ENCODE measurements at places on chromosomes 13 and 19.

DNA sequence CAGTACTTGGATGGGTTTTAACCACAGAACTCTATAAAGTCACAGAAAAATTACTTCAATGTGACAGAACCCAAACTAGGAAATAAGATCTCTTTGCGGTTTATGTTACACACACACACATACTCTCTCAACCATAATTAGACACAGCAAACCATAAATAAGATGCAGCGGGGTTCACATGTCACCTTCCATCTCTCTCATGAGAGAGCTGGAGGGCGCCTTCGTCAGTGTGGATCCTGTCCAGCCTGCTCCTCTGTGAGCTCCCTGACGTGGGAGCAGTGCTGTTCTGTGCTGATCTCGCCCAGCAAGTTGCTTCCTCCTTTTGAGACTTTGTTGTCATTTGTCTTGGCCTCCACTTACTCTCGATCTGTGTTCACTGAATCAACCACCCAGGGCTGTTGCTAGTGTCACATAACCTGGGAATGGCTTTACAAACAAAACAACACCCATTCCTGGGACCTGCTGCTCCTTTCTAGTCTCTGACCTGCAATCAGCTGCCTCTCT, 204.9 kb upstream of the KL start:
- no peak for DNase-seq

- no peak for DNase-seq
These were observed 17.0 kb downstream of the SBNO2 start for GRCh38 chr19:1156830-1157615.

DNA sequence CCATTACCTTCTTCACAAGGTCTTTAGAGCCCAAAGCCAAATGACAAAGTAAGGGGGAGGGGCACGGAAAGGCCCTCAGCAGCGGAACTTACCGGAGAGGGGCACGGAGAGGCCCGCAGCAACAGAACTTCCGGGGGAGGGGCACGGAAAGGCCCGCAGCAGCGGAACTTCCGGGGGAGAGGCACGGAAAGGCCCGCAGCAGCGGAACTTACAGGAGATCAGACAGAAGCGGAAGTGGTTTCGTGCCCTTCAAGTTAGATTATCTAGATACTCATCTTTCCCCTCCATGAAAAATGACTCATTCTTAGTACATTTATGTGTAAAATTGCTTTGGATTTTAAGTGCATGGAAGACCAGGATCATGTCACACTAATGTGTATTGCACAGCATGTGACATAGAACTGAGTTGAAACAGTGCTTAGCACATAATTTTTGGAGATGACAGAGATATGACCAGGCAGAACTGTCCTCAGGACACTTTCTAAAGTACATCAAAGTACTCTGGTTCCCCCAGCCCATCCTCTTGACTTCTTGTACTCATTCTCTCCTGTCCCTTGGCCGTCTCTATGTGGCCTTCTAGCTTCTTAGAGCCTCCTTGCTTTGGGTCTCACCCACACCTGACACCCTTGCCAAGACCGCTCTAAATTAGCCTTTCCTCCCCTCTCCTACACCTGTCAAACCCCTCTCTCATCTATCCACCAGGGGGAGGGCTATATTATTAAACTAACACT, 25.7 kb upstream of the TPTE2 start:
- DNase-seq = peak; percentile 46

DNA sequence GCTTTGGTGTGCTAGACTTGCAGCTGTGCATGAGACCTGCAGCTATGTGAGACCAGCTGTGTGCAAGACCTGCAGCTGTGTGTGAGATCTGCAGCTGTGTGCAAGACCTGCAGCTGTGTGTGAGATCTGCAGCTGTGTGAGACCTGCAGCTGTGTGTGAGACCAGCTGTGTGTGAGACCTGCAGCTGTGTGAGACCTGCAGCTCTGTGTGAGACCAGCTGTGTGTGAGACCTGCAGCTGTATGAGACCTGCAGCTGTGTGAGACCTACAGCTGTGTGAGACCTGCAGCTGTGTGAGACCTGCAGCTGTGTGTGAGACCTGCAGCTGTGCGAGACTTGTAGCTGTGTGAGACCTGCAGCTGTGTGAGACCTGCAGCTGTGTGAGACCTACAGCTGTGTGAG, 6.7 kb upstream of the DCUN1D2 start:
- DNase-seq = no peak

DNA sequence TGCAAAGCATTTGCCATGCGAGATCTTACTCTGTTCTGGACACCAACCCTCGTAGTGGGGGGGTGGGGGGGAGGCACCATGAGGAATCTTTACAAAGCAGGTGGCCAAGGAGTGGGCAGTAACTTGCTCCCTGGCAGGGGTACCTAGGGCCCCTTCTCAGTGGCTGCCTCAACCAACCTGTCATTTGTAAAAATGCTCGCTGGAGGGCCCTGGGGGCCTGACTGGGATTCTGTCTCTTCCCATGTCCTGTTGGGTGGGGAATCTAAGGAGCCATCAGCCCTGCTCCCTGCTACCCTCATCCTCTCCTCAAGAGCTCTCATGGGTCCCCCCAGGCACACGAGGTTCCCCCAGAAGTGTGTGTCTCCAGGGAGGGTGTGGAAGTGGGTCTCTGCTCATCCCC, 1.5 kb downstream of the KCNN1 start:
- DNase-seq = no peak

DNA sequence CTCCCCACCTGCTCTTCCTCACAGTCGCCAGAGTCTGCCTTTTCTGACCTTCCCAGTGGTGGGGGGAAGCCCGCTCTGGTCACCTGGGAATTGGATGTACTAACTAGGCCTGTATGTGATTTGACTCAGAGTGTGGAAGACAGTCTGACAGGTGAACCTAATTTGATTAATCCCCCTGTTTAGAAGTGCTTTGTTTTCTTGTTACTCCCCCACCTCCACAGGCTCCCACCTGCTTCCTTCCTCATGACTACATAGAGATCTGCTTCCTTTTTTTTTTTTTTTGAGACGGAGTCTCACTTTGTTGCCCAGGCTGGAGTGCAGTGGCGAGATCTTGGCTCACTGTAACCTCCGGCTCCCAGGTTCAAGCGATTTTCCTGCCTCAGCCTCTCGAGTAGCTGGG, 44.0 kb downstream of the COG3 start:
- no peak for DNase-seq

- DNase-seq = no peak
These were observed 106.2 kb upstream of the LSM14A start for GRCh38 chr19:34066007-34066643.

GRCh38 chr13:100128838-100129237, 39.9 kb downstream of the PCCA start:
- no peak for DNase-seq

GRCh38 chr13:33537026-33537425, 251.5 kb upstream of the STARD13 start:
- no peak for DNase-seq

DNA sequence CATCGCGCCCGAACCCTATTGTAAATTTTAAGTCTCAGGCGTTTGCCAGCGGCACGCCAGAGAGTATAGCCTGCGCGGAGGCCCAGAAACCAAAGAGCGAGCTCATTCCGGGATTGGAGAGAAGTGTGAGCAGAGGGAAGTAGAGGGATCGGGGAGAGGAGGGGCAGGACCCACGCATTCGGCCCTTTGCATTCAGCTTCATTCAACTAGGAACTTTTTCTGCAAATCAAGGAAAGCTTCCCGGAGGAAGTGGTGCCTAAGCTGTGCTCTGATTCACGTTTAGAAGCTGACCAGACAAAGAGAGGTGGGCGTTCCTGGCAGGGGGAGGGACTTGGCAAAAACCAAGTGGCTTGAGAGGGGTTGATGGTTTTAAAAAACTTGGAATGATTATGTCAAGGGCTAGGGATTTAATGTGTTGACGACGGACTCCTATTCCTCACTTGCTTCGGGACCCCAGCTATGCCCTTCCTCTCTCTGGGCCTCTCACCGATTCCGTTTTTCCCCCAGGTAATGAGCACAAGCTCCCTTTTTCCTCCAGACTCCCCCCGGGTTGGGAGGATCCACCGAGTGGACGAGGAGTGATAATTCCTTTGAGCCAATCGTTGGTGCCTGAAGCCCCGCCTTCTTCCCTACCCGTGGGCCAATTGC, 811 bp upstream of the PRMT1 start:
- DNase-seq = no peak

GRCh38 chr13:73913751-73914518, 220.3 kb downstream of the KLF12 start:
- no peak for DNase-seq

GRCh38 chr19:7545904-7546303, 10.4 kb downstream of the PNPLA6 start:
- no peak for DNase-seq

GRCh38 chr19:29715701-29716581, 880 bp upstream of the C19orf12 start:
- DNase-seq = no peak

GRCh38 chr13:113796964-113797676, 38.1 kb downstream of the TMEM255B start:
- DNase-seq = no peak

GRCh38 chr13:38670627-38671026, 16.2 kb upstream of the FREM2 start:
- no peak for DNase-seq

GRCh38 chr19:57269515-57270250, 10.6 kb upstream of the ZNF460 start:
- no peak for DNase-seq

DNA sequence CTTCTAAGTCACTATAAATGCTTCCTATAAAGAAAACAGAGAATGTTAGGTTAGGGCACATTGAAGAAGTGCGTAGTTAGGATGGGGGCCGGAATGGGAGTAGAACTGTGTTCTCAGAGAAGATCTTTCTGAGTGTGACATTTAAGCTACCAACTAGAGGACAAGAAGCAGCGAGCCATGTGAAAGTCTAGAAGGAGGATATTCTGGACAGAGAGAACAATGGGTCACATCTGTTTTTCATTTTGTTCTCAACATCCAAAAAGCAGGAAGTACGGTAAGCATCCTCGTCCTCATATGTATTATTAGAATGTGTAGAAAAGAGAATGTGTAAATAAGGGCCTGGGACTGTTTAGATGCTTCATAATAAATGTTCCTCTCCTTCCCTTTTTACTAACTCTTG, 44.5 kb upstream of the PARP4 start:
- DNase-seq = no peak

- DNase-seq = no peak
These were observed 504.9 kb downstream of the DIAPH3 start for GRCh38 chr13:59658738-59659330.

DNA sequence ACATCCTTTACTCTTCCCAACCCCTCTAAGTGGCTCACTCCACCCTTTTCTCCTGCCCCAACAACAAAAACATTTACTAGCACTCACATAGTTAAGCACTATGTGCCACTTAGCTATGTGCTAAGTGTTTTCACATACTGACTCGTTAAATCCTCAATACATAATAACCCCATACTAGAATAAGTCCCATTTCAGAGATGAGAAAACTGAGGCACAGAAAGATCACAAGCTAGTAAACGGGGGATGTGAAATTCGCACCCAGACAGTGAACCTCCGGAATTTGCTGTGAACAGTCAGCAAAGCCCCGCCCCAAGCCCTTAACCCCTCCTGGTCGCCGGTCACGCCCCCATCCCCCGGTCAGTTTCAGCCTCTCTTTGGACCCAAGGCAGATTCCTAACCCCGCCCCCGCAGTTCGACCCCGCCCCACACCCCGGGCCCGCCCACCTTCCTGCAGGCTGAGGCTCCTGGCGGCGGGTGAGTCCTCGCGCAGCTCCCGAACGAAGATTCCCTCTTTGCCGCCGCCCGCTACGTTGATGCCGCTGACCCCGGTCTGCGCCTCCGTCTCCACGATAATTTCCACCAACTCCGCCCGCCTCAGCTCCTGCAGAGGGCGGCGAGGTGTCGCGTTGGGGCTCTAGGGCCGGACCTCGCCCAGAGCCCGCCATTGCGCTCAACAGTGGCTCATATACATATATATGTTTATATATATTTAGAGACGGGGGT, 9.8 kb downstream of the PRX start:
- DNase-seq = peak; percentile 58

GRCh38 chr19:18046059-18046718, 38.2 kb downstream of the ARRDC2 start:
- no peak for DNase-seq

DNA sequence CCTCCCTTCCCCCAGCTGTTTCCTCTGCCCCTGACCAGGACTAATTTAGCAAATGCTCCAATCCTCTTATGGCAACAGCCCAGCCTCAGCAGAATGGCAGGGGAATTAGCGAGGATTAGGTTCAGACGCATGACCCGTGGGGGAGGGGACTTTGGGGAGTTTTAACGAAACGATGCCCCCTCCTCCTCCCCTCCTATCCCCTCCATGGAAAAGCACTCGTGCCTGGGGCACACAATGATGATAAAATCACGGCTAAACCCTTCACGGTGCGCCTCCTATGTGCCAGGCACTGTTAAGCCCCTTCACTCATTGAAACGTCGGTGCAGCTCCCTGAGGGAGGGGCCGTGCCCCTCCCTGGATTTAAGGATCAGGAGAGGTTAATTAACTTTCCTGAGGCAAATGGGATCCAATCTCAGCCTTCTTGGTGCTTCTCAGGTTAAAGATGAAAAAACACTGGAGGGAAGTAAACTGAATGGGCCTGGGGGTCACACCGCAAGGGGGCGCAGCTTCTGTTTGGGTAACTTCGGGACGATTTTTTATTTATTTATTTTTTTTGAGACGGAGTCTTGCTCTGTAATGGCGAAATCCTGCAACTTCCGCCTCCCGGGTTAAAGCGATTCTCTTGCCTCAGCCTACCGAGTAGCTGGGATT, 10.1 kb upstream of the TPRX2 start:
- no peak for DNase-seq

DNA sequence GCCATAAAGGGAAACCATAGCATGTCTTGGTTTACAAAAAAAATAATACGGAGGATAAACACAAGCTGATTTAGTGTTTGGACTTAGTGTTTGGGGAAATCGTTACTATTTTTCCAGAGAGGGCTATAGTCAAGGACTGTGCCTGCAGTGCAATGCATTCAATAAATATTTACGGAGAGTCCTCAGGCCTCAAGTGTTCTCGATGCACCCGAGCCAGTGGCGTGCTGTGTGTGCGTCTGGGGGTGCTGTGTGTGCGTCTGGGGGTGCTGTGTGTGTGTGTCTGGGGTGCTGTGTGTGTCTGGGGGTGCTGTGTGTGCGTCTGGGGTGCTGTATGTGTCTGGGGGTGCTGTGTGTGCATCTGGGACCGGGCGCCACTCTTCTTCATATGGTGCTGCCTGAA, 71.7 kb upstream of the GTF3A start:
- no peak for DNase-seq

- DNase-seq = no peak
These were observed 160.3 kb downstream of the SLITRK6 start for GRCh38 chr13:85638815-85639393.

- DNase-seq = no peak
These were observed 9.5 kb upstream of the RFX1 start for GRCh38 chr19:14015524-14016035.

- DNase-seq = no peak
These were observed 2.9 kb upstream of the NRTN start for GRCh38 chr19:5801796-5802619.

GRCh38 chr19:33798681-33799111, 2.0 kb downstream of the KCTD15 start:
- no peak for DNase-seq
